Skin of body (tissue), 3 donors: ENCODE measurements at places on chromosomes 5 and 9.

DNA sequence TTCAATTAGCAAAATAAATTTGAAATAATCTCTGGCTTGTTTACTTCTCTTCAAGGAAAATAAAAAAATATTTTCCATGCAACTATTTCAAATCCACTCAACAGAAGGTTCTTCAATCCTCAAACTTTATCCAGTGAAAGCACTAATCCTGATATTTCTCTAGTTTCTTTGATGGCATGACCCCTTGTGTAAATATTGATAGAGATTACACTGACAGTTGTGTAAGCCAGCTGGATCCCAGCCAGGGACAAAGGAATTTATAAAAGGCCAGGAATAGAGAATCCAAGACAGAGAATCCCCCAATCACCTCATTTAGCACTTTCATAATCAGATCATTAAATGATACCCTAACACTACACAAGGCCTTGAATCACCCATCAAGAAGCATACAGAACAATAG, 135.2 kb downstream of the GNA14 start:
- no peak for DNase-seq

- no peak for DNase-seq
Measured at GRCh38 chr9:120396931-120397330, 183.0 kb downstream of the CDK5RAP2 start.

DNA sequence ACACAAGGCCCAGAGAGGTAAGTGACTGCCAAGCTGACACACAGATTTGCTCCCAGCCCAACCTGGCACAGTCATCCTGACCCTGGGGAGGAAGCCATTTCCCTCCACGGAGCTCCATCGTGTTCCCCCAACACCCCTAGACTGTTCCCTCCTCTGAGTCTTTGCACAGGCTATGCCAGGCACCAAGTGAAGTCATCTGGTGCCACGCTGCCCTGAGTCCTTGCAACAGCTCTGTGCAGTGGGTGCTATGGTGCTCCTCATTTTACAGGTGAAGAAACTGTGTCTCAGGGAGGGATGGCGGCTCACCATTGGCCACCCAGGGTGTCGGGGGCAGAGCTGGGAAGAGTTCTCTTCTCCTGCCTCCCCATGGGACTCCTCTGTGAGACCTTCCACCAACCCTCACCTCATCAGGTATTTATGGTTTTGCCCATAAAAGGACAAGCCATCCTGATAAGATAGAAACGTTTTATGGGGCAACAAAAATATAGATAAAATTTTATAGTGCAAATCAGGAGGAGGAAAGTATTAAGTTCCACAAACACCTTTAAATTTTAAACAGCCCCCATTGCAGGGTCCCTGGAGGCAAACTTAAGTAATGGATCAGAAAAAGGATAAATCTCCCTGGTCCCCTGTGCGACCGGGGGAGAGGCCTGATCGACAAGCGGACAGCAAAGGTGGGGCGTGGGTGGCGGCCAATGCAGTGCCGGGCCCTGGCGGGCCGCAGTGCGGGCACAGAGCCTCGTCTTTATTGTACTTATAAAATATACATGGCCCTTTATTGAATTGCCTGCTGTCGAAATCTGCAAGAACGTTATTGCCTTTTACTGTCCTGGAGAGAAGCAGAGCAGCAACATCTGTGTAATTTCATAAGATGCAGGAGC, 50.2 kb upstream of the ZBTB43 start:
- no peak for DNase-seq

GRCh38 chr9:77454663-77455062, 193.5 kb downstream of the GNA14 start:
- peak; percentile 10 for DNase-seq

DNA sequence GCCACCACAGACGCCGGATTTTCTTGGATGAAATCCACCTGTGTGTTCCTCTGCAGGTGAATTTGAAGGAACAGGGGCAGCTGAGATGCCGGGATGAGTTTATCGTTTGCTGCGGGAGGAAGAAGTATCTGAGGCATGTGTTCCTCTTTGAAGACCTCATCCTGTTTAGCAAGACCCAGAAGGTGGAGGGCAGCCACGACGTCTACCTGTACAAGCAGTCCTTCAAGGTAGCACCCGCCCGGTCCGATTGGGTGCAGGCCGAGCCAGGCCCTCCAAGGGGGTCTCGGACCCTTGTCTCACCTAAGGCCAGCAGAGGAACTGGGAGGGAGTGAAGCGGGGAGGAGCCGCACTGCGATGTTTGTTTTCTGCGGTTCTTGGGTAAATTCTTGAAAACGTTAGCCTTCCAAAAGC, 18.4 kb upstream of the LRRC14B start:
- DNase-seq, result no peak

- DNase-seq, result no peak
Measured at GRCh38 chr5:107980923-107981692, 310.4 kb upstream of the EFNA5 start.

DNA sequence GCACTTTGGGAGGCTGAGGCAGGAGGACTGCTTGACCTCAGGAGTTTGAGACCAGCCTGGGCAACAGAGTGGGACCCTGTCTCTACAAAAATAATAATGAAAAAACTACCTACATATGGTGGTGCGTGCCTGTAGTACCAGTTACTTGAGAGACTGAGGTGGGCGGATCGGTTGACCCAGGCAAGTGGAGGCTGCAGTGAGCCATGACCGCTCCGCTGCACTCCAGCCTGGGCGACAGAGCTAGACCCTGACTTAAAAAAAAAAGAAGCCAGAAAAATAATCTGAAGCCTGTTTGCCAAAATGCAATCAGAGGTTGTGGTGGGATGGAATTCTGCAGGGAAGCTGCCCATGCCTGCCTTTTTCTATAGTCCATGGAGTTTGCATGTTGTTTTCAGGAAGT, 50.4 kb upstream of the GGTA1 start:
- no peak for DNase-seq

GRCh38 chr9:84953252-84953773, 283.8 kb downstream of the NTRK2 start:
- no peak for DNase-seq

DNA sequence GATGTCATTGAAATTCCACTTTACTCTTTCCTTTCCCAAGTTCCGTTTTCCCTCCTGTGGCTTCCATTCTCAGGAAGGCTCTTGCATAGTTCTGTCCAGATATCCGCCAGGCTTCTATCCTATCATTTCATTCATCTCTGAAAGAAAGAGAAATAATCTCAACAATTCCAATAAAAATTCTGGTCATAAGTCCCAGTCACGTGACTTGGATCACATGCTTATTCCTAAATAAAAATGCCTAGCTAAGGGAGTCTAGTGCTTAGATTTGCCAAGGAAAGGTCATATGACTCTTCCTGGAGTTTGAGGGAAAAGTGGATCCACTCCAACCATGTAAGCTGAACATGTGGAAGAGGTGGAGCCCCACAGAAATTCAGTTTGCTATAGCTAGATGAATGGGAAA, 146.0 kb upstream of the PPP1R2B start:
- DNase-seq, result no peak

- DNase-seq, result no peak
Measured at GRCh38 chr5:96627792-96628398, 34.3 kb upstream of the CAST start.

DNA sequence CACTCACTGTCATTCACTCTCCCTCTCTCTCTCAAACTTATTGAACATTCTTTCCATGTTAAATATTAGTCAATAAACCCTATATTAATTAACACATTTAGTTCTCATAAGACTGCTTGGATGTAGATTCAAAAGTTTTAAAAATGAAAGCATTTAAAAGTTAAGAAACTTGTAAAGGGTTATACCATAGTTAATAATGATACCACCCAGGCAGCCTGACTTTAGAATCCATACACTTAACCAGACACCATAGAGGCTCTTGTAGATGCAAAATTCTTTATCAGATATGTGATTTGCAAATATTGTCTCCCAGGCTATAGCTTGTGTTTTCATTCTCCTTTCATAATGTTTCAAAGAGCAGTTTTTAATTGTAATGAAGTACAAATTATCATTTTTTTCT, 335.8 kb upstream of the ACTBL2 start:
- no peak for DNase-seq

DNA sequence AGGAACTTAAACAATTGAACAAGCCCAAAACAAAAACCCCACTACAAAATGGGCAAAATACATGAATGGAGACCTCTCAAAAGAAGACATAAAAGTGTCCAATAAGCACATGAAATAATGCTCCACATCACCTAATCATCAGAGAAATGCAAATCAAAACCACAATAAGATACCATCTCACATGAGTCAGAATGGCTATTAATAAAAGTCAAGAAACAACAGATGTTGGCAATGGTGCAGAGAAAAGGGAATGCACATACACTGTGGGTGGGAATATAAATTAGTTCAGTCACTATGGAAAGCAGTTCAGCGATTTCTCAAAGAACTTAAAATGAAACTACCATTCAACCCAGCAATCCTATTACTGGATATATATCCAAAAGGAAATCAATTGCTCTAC, 337.4 kb upstream of the GRIA1 start:
- DNase-seq, result no peak

DNA sequence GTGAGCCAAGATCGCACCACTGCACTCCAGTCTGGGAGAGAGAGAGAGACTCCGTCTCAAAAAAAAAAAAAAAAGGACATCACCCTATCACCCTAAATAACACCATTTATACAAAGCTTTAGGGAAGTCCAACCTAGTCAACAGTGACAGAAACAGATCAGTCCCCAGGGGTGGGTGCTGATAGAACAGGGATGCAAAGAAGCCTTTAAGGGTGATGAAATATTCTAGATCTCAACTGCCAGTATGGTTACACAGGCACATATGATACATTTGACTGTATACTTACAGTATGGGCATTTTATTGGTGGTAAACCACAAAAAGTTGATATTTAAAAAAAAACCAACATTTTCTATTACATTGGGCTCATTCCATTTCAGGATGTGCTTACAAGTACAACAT, 4.8 kb downstream of the RETREG1 start:
- no peak for DNase-seq

- no peak for DNase-seq
Measured at GRCh38 chr5:73694089-73694488, 68.1 kb downstream of the ARHGEF28 start.
